Activated CD8-positive, alpha-beta memory T cell treated with anti-CD3 and anti-CD28 coated beads, Interleukin-2, amount 50 U/mL, for 4 hours (primary cell): ENCODE measurements at places on chromosomes 6 and 20.

GRCh38 chr6:85792254-85792653 lies 149.6 kb upstream of the SYNCRIP start:
- DNase-seq = no peak

GRCh38 chr6:158322400-158322723 lies 10.1 kb downstream of the TULP4 start:
- no peak for DNase-seq

DNA sequence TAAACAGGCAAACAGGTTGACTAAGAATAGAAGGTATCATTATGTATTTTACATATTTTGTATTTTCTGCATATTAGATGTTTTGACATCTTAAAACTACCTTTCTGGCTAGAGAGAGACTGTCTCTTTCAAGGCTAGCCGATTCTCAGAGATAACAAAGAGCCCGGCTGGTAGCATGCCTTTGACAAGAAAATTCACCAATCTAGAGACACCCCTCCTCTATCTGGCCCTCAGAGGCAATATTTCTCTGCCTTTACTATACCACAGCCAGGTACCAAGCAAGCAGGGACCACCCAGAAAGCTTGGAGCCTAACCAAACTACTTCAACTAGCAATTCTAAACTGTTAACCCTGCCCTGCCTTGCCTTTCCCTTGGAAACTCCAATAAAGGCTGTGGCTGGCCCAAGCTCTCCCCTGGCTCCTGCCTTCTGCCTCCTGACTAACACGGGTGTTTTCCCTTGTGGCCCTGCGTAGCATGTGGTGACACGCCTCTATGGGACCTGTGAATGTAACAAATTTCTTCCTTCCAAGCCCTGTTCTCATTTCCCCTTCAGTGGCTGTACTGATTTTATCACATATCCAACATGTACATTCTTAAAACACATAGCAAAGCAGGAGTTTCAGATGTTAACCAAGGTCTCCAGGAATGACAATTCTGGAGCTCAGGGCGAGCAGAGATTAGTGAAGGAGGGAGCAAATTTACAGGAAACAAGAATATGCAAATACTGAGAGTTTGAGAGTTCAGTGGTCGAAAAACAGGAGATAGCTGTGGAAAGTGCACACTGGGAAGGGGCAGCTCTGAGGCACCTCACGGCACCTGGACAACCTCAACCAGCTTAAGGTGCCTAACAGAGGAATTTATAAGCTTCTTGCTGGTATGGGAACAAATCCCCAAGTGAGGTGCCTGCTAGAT lies 120.8 kb downstream of the BACH2 start:
- DNase-seq = peak; percentile 59

DNA sequence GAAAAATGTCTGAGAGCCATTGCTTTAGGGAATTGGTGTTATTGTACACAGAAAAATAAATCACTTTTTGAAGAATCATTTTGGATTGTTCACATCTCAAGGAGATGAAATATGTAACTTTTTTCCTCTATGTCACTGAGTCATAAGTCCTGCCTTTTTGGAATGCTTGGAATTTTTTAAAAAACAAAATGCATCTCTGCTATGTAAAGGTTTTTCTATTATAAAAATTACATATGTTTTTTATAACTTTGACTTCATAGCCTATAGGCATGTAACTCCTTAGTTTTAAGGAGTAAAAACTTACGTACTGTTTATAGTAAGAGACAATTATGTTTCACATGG lies 8.7 kb downstream of the RNF144B start:
- no peak for DNase-seq

DNA sequence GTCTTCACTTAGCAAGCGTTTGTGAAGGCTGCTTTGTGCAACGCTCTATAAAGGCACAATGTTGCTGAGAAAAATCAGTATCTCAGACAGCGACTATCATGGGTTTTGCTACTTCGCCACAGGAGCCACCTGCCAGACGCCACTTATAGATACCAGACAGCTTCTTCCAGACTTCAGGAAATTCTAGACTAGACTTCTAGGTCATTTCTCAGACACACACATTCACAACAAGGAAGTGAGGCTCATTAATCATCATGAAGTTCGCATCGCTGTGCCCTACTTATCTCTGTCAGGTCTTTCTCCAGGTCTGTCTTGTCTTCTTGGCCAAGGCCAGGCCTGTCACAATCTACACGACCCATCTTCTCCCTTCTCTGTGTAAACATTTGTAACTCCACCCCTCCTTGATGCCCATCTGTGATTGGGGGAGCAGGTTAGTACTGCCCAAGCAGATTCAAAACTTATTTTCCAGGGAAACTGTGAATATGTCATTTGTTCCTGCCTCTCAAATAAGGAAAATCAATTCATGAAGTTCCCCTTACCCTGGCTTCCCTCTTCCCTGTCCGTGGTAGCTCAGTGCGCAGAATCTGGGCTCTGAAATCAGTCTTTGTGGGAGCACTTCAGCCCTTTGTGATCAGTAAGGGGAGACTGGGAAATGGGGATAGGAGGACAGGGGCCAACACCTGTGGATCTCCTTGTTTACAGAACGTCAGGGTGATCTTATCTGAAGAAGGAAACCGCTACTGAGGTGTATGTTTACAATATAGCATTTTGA lies 115.5 kb downstream of the TNFAIP3 start:
- no peak for DNase-seq

DNA sequence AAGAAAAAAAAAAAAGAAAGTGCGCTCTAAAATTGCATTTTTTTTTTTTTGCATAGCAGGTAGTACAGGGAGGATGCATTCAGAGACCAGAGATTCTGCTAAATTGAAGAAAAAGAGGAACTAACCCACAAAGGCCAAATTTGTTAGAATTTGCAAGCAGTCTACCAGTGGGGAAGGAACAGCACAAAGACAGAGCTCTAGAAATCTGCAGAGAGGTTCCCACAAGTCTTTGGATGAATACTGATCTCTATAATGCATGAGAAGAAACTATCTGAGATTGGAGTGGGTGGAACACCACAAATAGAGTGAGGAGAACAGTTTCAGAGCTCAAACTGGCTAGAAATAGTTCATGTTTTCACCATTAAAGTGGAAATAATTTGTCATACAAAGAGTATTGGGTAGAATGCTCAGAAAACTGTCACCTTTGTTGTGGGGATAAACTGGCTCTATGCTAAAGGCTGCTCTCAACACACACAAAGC lies 79.6 kb upstream of the AHI1 start:
- no peak for DNase-seq

GRCh38 chr20:2283706-2284423 lies 11.9 kb upstream of the TGM3 start:
- no peak for DNase-seq

DNA sequence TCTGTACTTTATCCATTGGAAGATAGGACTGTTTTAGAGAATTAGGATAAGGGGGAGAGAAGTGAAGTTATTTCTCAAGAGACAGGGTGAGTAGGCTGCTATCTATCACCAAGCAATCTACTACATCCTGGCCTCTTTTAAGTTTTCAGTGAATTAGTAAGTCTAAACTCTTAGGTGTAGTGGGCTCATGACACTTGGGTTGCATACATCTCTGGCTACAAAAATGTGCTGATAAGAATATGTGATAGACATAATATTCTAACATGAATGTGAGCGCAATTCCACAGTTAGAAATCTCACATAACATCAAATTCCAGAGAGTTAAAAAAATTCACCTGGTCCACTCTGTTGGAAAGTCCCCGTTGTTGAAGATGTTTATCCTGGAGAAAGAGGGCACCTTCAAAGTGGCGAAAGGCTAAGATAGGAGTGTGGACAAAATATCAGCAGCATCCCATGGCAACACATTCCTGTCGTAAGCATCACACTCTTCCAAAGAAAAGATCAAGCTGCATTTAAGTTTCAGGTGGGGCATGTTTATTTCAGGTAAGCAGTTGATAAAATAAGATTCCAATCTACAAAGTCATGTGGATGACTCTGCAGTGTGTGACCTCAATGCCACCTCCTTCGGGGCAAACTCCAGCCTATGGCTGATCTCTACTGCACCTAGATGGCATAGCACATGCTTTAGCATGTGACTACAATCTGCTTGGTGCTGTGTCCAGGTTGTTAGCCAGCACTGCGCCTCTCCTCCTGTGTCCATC lies 111.7 kb upstream of the NEDD9 start:
- DNase-seq = no peak

GRCh38 chr6:5230081-5230480 lies 30.7 kb downstream of the LYRM4 start:
- DNase-seq = no peak

- DNase-seq = no peak
These were observed 315.9 kb downstream of the NKAIN2 start for GRCh38 chr6:124119596-124119995.

DNA sequence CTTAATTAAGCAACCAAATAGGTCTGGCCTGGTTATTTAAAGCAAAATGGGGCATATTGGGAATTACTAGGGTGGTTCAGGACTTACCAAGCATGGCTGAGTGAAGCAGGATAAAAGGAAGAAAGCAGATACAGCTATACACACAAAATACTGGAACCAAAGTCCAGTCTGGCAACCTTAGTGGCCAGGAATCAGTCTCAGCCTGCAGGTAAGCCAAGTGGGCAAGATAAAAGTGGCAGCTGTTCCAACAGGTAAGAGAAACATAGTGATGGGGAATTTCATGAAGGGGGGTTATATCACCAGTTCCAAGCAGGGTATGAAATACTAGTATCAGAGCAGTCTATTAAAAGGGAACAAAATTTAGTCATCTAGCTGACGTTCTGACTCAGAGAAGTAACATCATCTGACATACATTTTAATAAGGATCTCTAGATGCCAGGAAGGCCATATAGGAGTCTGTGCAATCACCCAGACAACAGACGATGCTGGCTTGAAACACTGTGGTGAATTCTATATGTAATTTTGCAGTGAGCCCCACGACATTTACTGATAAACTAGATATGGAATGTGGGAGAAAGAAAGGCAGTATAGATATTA lies 292.1 kb upstream of the HSF2 start:
- no peak for DNase-seq

DNA sequence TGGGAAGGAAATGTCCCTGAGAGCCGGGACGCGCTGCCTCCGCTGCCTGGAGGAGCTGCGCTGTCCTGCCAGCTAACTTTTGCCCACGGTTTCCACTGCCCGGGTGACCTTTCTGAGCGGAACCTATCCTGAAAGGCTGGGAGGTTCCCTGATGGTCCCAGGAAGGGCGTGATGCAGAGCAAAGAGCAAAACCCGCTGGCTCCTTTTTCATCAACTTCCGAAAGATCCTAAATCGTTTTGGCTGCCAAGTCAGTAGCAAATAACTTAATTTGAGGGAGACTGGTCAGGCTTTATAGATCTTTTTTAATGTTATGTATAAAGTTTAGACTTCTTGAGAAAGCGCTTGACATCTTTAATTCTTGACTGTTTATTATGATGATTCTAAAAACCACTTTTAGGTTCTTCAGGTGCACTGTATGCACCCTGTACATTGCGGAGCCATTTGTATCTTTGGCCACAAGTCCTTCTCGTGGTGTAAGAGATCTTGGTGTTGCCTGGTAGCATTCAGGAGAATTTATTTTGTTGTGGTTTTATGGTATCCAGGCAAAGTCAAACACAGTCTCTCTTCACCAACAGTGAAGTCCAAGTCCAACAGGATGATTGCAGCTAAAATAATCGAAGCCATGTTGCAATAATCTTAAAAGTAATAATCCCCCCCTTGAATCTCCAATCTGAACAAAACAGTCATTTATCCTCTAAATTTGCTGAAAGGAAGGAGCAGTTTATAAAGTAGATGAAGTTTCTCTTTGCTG lies at the start of gene SYNE1:
TSS of gene SYNE1 (minus strand) at position 67 of the 752 bp plus-strand sequence. CDS start 9,031 bp downstream, outside the sequence.
- DNase-seq = no peak

- no peak for DNase-seq
These were observed 8.4 kb upstream of the TJAP1 start for GRCh38 chr6:43468748-43469681.

DNA sequence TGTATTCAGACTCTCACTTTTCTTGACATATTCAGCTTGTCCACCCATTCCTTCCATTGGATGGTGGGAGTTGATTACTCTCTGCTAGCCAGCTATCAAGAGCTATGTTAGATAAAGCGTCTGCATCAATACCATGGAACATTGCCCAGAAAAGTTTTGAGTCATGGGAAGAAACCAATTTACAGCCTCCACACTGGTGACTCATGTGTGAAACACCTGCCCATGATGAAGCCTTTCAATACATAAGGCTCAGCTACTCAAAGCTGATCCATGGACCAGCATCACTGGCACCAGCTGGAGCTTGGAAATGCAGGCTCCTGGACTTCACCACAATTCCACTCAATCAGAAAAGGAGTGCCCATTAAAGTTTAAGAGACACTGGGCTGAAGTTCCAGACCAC lies 16.1 kb downstream of the PLA2G7 start:
- DNase-seq = no peak

DNA sequence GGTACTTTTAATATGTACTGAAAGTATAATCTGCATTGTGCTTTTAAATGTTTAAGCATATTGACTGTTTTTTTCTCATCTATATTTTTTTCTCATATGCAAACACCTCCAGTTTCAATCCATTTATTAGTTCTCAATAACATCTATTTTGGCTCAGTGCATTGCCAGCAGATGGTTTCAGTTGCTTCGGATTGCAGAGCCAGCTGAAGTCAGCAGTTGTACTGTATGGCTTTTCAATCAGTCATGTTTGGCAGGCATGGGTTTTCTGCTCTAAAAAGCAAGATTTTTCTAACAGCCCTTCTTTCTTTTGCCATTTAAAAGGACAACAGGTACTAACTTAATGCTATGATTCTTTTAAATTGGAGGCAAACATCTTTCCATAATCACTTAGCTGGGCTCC lies 121.2 kb downstream of the CD109 start:
- no peak for DNase-seq

GRCh38 chr6:169427856-169428255 lies 174.2 kb upstream of the THBS2 start:
- no peak for DNase-seq

DNA sequence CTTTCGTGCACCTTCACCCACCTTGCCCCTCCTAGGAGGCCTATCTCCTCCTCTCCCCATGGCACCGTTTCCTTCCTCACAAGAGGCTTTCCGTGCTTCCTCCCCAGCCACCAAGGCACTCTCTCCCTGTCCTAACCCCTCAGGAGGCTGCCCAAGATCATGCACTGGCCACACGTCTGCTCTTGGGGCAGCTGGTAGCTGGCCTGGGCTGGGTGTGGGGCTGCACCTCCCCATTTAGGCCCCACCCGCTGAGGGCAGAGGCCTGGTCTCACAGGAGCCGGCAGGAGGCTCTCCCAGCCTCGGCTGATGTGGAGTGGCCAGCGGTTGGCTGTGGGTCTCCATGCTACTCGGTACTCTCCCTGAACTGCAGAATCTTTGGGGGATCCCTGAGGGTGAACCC lies 13.6 kb downstream of the NOL4L start:
- DNase-seq = no peak

GRCh38 chr20:1912646-1913045 lies 17.4 kb downstream of the SIRPA start:
- no peak for DNase-seq

DNA sequence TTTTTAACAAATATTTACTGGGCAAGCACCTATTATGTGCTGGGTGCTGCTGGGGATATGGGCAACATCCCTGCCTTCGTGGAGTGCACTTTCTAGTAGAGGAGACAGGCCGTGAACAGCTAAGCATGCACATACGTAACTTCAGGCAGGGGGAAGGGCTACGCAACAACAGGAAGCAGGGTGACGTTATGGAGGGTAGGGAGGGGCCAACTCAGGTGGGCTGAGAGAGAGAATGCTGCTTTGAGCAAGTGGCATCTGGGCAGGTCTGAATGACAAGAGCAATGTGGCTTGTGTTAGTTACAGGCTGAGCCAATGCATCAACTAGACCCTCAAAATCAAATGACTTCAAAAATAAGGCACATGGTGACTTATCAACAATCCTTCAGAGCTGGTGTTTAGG lies 112.1 kb downstream of the CDC5L start:
- no peak for DNase-seq

GRCh38 chr6:165390475-165390874 lies 81.1 kb upstream of the C6orf118 start:
- no peak for DNase-seq

GRCh38 chr6:4593951-4594350 lies 182.3 kb upstream of the CDYL start:
- DNase-seq = no peak
